ENCODE measurements at places on chromosomes 1 and 21.

GRCh38 chr21:33350676-33351075, 25.9 kb downstream of the IFNAR1 start:
- no peak for DNase-seq

DNA sequence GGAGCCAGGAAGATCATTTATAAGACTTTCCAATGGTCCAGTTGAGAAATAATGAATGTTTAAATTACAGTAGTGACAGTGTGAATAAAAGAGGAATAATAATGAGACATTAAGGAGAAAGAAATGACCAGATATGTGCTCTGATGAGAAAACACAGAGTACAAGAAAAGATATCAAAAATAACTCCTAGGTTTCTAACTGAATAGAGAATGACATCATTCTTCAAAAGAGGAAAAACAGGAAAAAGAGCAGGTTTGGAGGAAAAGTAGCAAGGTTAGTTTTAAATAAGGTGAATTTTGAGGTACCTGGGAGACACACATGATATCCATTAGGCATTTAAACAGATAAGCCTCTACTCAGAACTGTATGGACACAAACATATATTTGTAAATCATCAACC, 55.0 kb downstream of the ANKRD13C start:
- no peak for DNase-seq

GRCh38 chr1:64052777-64053176, 150.6 kb upstream of the UBE2U start:
- DNase-seq = no peak

DNA sequence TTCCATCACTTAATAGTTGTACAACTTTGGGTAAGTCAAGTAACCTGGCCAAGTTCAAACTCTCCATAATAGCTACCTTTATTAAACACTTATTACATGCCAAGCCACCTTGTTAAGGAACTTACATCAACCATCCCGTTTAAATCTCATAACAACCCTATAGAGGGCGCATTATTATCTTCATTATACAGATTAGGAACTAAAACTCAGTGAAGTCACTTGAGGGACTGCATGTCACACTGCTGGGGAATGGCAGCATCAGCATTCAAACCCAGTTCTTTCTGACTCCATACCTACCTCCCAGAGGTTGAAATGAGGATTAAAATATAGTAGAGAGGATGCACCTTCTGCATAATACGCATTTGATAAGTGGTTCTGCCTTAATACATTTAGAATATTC, 47.1 kb upstream of the PLA2G2C start:
- no peak for DNase-seq

DNA sequence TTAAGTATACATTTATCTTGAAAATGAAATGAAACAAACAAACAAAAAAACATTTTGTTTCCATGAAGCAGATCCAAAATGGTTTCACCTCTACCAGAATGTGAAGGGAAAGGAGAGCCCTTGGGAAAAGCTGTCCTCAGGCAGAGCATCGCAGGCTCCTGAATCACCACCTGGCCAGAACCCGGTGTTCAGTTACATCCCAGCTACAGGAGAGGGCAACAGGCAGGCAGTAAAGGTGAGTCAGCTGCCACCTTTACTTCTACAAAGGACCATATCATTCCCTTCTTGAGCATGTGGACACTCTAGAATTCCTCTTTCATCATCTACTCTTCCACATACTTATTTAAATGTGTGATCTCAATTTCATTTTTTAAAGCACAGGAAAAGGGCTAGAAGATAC, 151.2 kb downstream of the PIGK start:
- DNase-seq = no peak
